ENCODE measurements at places on chromosomes 1 and 21. TPM values are rescaled to one million over a fixed set of nuclear protein-coding genes. Genes with fewer than 3 reads are reported as not detected.
A peak's percentile ranks its signal among the peaks of the same experiment; 100 is the strongest.

- DNase-seq = no peak
Observed at GRCh38 chr21:26273686-26274313, 103.2 kb upstream of the APP start.

GRCh38 chr1:114745291-114745690 lies 12.5 kb downstream of the CSDE1 start:
- DNase-seq = no peak

Gene AGT
- 0.73 TPM for polyA plus RNA-seq

GRCh38 chr1:6385488-6386191 lies 7.9 kb downstream of the ACOT7 start:
- DNase-seq = peak; percentile 72

DNA sequence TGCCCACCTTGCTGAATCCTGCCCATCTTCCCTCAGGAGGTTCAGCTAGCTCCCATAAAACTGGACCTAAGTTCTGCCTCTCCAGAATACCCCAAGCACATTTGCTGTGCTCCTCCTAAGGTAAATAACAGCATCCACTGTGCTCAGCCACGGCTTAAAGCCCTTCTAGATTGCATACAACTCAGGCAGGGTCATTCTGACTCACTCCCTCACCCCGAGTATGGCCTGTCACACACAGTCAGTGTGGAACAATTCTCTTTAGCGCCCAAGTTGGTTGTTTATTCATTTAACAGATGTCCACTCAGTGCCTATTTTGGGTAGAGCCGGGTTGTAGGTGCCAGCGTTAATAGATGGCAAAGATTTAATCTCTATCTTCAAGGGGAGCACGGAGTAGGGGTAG lies 147.5 kb upstream of the EDN2 start:
- DNase-seq = no peak

DNA sequence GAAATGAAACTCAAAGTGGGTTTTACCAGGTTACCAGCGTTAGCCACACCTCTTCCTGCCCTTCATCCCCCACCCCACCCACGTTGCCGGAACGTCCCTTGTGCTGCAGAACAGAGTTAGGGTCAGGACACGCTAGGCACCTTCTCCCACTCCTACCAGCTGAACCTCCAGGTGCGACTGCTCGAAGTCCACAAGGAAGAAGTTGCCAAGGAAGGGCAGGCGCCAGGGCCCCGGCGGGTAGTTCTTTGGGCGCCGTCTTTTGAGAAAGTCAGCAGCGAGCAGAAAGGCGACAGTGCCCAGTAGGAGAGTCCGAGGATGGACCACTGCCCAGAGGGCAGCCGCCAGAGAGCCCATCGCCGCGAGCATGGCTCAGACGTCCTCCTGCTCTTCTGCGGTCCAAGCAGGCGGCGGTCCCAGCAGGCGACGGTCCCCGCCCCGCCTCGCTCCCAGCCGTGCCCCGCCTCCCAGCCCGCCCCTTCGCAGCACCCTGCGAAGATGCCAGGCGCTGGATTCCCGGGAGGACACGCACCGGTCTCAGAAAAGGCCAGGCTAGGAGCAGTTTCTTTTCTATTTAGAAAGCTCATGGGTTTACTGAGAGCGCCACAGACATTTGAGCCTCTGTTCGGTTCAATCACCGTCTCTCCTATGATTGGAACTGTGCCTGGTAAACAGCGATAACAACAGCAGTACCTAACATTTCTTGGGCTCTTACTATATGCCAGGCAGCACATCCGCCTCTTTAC lies at the start of gene CYP2J2:
CYP2J2 (minus strand) TSS at position 393 of the 743 bp plus-strand sequence; CDS start at position 366, 27 bp downstream.
- no peak for DNase-seq

Gene KRTAP7-1
- not detected for polyA plus RNA-seq

GRCh38 chr1:162466797-162467196 lies 30.8 kb upstream of the UHMK1 start:
- DNase-seq = no peak

Gene HDGF
- polyA plus RNA-seq = 247 TPM

Gene PLXNA2
- polyA plus RNA-seq = 38.4 TPM

DNA sequence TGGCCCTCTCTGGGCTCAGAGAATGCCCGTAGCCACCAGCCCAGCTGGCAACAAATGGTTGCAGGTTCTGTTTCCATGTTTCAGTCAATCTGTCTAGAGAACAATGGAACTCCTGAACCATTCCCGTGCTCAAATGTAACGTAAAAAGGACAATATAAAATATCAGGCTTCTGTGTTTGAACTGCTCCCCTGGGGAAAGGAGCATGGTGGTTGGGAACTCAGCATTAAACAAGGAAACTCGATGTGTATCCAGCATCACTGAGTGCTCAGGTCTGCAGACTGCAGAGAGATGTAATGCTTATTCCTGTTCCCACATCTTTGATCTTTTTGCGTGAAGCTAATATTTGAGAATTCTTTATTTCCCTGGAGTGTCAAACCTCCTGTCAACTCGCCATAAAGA lies 326.5 kb downstream of the KIF26B start:
- no peak for DNase-seq

Gene FOXD3
- polyA plus RNA-seq = not detected

GRCh38 chr1:180975551-180975950 lies 47.1 kb downstream of the STX6 start:
- DNase-seq = no peak

DNA sequence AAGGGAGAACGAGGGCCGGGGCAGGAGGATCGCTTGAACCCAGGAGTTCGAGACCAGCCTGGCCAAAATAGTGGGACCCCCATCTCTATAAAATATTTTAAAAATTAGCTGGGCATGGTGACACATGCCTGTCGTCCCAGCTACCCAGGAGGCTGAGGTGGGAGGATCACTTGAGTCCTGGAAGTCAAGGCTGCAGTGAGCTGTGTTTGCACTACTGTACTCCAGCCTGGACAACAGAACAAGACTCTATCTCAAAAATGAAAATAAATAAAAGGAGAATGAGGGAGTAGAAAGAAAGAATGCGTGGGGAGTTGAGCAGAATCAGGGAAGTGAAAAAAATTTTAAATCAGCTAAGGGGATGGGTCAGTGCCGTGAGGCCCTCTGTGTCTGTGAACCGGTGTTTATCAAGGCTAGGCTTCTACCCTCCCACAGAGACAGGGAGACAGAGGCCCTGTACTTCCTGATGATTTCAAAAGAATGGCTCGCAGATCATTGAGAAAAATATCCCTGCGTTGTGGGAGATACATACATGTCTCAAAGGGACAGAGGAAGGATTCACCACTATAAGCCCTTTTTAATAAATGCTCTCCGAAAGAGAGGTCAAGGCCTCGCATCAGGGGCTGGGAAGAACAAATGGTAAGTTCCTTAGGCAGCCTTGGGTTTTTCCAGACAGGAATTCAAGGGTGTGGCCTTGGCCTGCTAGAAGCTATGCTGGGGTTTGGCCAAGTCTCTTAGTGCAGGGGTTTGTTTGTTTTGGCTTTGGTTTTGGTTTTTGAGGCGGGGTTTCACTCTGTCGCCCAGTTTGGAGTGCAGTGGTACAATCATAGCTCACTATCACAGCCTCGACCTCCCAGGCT lies 20.7 kb downstream of the IL10RB start:
- peak; percentile 23 for DNase-seq

DNA sequence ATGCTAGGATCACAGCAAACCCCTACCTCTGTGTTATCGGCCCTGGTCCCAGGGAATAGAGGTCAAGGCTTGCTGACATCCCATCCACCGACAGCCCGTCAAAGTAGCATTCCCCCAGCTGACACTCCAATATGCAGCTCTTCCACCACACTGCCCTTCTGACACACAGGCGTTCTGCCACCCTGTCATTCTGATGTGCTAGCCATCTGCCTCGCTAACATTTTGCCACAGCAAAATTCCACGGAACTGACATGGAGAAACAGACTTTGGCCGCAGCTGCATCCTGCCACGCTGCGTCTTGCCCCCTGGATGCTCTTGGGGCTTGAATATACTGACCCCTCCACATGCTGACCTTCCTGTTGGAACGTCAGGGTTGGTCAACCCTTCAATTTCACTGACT lies 163.2 kb upstream of the CSF3R start:
- DNase-seq = no peak

DNA sequence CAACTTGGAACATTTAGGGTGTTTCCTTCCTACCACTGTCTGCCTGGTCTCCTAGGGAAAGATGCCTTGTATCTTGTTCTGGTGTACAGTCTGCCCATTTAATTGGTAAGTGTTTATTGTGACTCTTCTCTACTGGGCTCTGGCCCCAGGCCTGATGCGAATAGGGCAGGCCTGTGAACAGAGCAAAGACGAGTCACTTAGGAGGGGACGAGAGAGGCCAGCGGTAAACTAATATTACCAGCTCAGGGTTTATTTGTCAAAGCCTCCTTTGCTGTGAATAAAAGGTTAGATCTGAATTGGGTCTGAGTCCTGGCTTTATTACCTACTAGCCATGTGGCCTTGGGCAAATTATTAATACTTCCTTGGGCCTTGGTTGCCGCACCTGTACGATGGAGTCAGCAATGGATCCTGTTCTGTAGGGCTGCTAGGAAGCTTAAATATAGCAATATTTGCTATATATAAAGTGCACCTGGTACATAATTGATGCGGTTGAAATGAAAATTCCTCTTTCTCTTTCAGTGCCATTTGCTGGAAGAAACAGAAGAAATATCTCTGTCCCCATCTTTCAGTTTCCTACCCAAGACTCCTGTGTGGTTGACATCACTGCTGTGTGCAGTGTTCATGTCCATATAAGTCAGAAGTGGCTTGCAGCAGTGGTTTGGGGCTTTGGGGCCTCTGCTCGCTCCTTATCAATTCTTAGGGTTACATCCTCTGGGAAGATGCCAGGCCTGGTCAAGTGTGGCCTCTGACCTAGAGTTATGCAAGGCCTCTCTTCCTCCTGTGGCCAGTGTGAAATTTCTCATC lies 32.4 kb downstream of the MAPKAPK2 start:
- no peak for DNase-seq

Measured in left lung (tissue), 14 donors.